ENCODE measurements at places on chromosomes 13 and 19.

- no peak for DNase-seq
Observed at GRCh38 chr13:66415444-66415843, 814.7 kb downstream of the PCDH9 start.

- peak; percentile 52 for DNase-seq
Observed at GRCh38 chr19:35793381-35794165, 18.2 kb downstream of the ARHGAP33 start.

DNA sequence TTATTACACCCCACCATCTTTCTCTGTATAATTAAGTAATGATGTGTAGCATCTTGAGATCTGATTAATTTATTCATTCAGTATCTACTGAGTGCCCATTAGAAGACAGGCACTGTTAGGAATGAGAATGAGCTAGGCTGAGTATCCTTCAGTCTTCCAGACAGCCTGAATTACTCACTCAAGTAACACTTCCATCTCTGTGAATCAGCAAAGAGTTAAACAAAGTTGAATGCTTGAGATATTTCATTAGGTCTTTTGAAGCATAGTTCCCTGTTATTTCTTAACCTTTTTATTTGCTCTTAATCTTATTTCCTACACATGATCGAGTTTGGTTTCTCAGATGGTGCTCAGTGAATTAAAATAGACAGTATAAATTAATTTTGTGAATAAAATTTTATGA, 413.7 kb downstream of the DCT start:
- peak; percentile 57 for DNase-seq

GRCh38 chr13:98528663-98529064, 48.2 kb downstream of the STK24 start:
- DNase-seq, result peak; percentile 74

GRCh38 chr19:40433391-40434216, 7.8 kb upstream of the SERTAD1 start:
- peak; percentile 85 for DNase-seq

DNA sequence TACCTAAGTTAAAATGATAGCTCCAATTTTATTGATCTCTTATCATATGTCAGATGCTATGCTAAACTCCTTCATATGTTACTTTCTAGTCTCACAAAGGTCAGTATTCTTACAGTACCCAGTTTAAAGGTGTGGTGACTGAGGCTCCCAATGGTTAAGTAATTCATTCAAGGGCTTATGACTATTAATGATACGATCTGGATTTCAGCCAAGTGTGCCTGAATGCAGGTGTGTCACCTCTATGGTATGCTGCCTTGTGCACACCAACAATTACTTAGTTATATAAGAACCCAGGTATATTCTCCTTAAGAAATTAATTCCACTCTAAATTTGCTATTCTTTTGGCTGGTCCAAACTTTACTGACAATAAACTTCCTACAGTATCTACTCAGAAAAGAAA, 84.6 kb upstream of the TRPC4 start:
- DNase-seq, result no peak

GRCh38 chr13:98214707-98215106, 37.6 kb upstream of the RNF113B start:
- DNase-seq, result no peak

DNA sequence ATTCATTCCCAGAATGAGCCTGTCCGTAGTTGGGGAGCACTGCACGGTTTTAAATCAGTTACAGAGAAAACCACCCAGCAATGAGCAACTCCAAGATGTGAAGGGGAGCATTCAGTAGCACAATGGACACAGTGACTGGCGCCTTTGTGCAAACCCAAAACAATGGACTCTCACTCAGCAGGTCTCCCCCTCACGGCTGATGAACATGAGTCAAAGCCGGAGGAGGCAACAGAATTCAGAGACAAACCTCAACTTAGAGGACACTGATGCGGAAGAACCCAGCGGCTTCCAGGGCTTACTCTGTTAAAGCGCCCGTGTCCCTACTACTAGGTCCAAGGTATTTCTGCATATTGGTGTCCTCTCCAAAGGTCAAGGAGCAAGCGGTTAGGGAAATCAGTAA, 17.7 kb downstream of the PLEKHF1 start:
- peak; percentile 44 for DNase-seq

GRCh38 chr19:15971224-15971780, 22.5 kb downstream of the OR10H4 start:
- DNase-seq, result no peak

- DNase-seq, result no peak
Observed at GRCh38 chr13:29125191-29125933, 305.2 kb downstream of the MTUS2 start.

DNA sequence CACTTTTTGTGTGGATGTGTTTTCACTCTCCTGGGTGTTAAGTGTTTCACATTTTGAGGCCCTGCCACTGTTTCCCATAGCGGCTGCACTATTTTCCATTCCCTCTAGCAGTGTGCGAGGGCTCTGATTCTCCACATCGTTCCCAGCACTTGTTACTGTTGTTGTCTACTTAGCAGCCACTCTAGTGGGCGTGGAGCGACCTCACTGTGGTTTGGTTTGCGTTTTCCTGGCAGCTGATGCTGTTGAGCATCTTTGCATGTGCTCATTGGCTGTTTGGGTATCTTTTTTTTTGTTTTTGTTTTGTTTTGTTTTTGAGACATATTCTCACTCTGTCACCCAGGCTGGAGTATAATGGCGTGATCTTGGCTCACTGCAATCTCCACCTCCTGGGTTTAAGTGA, 14.4 kb downstream of the NAXD start:
- peak; percentile 68 for DNase-seq

DNA sequence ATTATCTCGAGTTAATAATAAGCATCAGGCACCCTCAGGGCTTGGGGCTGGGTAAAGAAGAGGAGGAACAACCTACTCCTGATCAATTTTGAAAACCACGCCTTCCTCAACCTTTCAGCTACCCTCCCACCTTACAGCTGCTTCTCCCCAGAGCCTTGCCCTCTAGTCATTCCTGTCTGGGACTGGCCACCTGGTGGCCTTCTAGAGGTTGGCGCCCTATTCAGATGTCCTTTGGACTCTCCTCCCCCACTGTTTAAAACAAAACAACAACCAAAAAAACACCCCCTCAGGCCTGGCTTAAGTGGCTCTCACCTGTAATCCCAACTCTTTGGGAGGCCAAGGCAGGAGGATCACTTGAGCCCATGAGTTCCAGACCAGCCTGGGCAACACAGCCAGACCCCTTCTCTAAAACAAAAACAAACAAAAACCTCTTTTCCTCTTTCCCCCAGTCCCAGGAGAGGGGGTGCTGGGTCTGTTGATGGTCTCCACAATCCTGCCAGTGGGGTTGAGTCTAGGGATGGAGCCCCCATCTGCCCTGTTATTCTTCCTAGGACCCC, 62.3 kb downstream of the CCDC70 start:
- DNase-seq, result no peak

- DNase-seq, result no peak
Observed at GRCh38 chr19:29315556-29316190, 102.7 kb upstream of the UQCRFS1 start.

DNA sequence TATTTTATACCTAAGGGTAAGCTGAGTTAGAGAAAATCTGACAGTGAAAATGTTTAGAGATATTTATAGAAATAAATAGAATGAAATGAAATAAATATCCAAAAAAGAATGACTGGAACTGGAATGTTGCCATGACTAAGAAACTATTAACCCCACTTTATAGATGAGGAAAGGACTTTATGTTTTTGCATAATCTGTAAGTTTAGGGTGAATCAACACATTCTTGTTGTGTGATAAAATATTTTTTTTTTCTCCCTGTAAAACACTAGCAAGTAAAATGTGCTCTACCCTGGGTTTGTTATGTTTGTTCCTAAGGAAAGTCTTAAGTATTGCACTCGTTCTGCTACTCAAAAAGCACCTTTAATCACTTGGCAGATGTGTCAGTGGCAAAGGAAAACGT, 83.8 kb upstream of the KL start:
- DNase-seq, result peak; percentile 20

DNA sequence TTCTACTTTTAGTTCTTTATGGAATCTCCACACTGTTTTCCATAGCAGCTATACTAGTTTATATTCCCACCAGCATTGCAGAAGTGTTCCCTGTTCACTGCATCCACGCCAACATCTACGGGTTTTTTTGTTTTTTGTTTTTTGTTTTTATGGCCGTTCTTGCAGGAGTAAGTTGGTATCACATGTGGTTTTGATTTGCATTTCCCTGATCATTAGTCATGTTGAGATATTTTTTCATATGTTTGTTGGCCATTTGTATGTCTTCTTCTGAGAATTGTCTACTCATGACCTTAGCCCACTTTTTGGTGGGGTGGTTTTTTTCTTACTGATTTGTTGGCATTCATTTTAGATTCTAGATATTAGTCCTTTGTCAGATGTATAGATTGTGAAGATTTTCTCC, 89.7 kb downstream of the FRY start:
- peak; percentile 68 for DNase-seq

DNA sequence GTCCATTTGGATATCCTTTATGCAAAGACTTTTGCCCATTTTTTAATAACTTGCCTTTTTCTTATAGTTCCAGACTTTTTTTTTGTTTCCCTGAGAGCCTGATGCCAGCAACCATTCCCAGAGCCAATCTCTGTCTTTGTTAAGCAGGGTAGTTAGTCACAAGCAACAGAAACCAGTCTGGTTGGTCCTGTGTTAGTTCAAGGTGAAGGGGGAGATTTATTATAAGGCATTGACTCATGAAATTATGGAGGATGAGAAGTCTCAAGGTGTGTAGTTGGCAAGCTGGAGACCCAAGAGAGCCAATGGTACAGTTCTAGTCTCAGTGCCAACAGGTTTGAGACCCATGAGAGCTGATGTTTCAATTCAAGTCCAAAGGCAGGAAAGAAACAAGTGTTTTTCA, 33.0 kb downstream of the GPR12 start:
- no peak for DNase-seq

DNA sequence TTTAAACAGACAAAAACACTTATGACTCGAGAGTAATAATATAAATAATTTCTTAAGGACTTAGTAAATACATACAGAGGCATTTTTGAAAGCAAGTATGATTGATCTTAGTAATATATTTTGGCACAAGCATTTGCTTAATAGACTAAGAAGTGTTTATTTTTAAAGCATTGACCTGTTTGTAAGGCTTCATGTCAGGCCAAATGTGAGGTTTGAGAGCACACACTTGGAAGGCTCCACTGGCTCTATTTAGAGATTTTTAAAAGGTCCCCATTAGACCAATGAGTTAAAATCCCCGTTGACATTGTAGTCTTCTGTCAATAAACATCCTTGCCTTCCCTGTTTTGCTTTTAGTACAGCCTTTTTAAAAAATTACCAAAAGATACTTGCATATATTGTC, 50.4 kb downstream of the ATP8A2 start:
- no peak for DNase-seq

GRCh38 chr19:42313096-42313839, at the start of gene TMEM145:
Gene TMEM145, plus strand, starts transcription at chr19:42313309. Its CDS starts 68 bp downstream, at chr19:42313377.
- DNase-seq, result peak; percentile 30

DNA sequence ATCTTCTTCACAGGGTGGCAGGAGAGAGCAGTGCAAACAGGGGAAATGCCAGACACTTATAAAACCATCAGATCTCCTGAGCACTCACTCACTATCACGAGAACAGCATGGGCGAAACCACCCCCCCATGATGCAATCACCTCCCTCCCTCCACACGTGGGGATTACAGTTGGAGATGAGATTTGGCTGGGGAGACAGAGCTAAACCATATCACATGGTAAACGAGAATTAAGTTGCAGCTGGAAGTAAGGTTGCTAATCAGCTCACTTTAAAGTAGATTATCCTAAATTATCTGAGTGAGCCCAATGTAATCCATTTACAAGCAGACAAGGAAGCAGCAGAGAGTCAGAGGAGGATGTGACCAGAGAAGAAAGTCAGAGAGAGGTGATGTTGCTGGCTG, 102.2 kb upstream of the IPO5 start:
- peak; percentile 15 for DNase-seq

- no peak for DNase-seq
Observed at GRCh38 chr19:49857838-49858087, 6.8 kb downstream of the PTOV1 start.

- DNase-seq, result no peak
Observed at GRCh38 chr19:2511991-2512390, 36.1 kb downstream of the GADD45B start.

All from fibroblast of mammary gland (primary cell).